ELR (cell line): ENCODE measurements at places on chromosomes 3 and 15.

DNA sequence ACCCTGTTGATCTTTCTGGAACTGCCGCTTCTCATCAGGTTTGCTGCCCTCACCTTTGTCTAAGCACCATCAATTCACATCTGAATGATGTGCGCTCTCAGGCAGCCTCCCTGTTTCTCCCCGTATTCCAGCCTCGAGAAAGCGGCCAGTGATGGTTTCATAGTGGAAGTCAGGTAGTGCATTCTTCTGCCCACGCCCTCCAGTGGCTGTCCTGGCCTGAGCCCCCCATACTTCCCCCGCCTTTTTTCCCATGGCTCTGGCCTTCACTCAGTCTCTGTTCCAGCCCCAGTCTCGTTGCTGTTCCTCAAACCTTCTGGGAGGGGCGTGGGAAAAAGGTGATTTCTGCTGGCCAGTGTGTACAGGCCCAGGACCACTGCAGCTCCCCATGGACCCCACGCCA is 101.3 kb downstream of the ASB7 start:
- DNase-seq: no peak

DNA sequence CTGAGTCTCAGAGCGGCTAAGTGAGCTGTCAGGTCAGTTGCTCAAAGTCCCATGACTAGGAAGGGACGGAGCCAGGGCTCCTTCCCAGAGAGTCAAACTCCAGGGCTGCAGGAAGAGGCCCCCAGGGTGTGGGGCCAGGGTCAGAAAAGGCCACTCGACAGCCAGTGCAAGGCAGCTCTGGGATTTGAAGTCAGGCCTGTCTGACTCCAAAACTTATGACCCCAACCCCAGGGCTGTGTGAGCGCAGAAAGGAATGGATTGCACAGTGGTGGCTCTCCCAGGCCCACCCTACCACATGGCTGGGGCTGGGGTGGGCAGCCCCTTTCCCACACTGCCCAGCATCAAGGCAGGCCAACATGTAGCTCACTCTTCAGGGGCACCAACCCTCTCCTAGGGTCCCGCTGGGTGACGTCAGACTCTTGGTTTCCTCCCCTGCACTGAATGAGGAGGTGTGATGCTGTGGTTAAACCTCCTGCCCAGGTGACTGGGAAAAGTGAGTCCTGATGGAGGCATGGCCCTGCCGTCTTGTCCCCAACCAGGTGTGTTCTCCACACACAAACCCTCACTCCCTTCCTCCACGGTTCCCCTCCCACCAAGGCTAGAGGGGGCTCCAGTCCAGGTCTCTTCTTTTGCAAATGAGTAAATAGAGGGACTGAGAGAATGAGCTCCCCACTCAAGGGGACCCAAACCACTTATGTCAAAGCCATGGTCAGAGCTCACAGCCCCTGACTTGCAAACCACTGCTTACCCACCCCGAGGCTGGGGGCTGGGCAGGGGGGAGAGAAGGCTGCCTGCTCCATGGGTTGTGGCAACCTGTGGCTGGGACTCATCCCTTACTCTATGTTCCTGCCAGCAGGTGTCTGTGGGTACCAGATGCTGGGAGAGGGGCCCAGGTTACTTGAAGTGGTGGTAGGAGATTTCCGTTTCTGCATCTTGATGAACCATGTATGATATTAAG is 23.8 kb upstream of the CORO2B start:
- DNase-seq: no peak

- DNase-seq: peak; percentile 52
Measured at GRCh38 chr15:65081758-65082157, 5.2 kb downstream of the KBTBD13 start.

GRCh38 chr3:106059953-106060517 is 191.2 kb upstream of the CBLB start:
- DNase-seq: no peak

GRCh38 chr15:96097661-96098060 is 232.8 kb upstream of the NR2F2 start:
- no peak for DNase-seq

- DNase-seq: no peak
Measured at GRCh38 chr3:113008117-113008516, 17.3 kb downstream of the GTPBP8 start.

DNA sequence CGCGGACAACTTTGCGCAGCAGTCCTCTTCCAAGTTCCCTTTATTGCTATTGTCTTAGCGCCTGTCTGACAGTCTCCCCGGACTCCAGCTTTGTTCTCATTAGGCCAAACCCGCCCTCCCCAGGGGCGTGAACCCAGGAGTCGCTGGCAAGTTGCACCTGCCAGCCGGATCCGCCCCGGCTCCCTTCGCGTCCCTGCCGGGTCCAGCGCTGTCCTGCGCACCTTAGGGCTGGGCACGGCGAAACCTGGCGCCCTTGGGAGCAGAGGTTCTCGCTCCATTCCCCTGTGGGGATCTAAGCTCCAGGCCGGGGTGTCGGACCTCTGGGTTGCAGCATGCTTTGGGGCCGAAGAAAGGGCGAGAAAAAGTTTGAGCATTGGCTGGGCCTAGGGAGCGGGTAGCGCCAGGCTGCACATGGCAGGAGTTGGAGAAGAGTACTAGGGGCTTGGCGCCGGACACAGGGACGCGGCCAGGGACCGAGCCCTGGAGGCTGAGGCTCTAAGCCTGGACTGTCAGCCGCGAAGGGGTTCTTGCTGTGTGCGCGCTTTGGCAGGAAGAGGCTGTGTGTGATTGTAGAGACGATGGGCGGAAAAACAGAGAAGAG is 335.1 kb upstream of the THRB start:
- no peak for DNase-seq

DNA sequence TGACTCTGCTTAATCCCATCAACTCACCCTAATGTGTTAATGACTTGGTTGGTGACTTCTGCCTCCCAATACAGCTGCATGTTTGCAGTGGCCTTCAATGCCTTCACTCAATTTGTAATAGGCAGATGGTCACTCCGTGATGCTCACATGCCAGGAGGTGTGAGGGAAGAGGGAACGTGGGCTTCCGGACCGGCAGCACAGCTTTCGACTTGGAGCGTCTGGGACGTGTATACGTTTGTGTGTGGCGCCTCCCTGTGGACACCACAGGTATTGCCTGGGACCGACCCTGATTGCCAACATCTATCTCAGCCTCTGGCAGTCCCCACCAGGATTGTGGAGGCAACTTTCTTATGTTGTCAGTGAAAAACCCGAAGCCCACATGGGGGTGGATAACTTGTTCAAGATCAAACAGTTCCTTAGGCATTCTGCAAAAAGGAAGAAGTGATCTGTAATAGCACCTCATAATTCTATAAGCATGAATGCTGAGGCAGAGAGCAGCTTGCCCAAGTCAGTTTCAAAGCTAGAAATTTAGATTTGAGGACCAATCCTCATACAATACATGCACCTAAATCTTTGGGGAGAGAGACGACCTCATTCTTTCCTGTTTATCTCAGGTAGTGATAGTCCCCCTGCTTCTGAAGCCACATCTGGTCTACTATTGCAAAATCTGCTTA is 16.9 kb downstream of the MRPL46 start:
- peak; percentile 75 for DNase-seq

DNA sequence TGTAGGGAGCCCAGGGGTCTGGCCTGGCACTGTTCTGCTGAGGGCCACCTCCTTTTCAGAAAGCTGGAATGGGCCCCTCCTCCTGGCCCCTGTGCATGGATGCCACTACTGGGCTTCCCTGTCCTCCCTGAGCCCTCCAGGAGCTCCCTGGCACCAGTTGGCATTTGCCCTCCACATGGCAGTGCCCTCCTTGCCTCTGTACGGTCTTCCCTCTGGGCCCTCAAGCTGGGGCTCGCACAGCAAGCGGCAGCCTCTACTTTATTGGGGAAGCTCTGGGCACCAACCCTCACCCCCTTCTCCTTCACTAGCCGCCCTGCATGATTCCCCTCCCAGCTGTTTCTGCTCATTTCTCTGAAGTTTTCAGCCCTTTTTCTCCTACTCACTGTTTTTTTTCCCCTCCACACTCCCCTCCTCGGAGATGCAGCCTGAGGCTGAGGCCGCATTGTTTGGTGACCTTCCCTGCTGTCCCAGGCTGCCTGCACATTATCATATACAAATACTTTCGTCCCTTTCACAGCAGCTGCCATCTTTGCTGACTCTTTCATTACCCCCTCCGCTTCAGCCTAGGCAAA is 127.3 kb downstream of the EEFSEC start:
- no peak for DNase-seq

GRCh38 chr15:60128000-60128376 is 123.9 kb downstream of the FOXB1 start:
- peak; percentile 50 for DNase-seq

DNA sequence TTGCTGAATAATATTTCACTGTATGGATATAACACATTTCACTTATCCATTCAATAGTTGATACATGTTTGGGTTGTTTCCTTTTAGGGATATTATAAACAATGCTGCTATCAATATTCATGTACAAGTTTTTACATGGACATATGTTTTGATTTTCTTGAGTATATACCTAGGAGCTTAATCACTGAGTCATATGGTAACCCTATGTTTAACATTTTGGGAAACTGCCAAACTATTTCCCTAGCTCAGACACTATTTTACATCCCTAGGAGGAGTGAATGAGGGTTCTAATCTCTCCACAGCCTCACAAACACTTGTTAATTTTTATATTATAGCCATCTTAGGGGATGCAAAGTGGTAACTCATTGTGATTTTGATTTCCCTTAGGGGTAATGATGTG is 66.0 kb downstream of the GPR156 start:
- peak; percentile 44 for DNase-seq

DNA sequence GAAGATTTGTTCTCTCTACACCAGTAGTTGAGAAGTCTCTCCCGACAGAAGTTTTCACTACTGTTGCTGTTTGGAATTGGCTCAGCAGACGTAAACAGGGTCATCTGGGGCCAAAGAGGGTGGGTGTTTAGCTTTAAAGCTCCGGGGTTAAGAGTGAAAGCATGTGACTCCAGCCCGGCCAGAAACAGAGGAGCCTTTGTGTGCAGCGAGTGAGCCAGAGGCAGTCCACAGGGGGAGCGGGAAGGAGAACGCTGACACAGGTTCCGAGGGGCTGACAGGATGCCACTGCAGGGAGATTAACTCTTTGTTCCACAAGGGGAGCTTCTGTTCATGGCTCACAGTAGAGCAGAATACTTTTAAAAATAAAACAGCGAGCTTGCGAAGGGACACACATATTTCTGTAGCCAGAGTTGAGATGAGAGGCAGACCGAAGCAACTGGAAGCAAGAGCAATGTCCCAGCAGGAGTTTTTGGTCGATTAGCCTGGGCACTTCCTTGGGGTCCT is 26.9 kb downstream of the BMF start:
- DNase-seq: peak; percentile 88

DNA sequence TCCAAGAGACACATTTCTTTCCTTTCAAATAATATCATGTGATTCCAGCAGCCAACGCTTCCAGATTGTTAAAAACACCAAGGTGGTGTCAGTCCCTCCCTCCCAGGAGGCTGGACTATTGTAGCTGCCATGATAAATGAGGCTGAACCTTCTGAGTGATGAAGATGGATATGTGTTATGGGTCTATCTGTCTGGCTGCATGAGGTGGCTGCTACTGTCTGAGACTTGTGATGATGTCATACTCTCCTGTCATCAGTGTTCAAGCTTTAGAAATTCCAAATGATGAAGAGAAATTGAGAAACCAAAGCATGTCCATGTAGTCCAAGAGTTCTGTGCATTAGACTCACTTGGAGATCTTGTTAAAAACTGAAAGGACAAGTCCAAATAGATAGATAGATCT is 683.0 kb downstream of the NTRK3 start:
- DNase-seq: no peak

DNA sequence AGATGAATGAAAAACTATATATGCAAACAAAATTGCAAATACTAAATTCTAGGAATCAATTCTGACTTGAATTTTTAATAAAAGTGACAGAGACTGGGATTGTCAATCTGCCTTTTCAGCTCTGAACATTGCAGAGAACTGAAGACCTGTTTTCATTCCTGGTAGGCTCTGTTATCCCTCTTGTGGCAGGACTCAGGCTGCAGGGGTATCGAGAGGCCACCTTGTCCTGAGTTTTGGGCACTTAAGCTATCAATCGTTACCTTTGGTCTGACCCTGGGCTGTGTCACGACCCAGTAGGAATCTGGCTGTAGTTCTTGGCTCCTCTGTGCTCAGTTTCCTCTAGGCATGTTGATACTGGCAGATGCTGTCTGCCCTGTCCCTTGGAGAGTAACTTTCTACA is 238.0 kb downstream of the CACNA2D3 start:
- no peak for DNase-seq
